Stimulated activated CD8-positive, alpha-beta memory T cell treated with anti-CD3 and anti-CD28 coated beads, Interleukin-7, amount 100 ng/mL, for 1 hour (primary cell): ENCODE measurements at places on chromosomes 7 and 10.

- no peak for DNase-seq
Measured at GRCh38 chr7:38728145-38728544, 97.0 kb upstream of the AMPH start.

DNA sequence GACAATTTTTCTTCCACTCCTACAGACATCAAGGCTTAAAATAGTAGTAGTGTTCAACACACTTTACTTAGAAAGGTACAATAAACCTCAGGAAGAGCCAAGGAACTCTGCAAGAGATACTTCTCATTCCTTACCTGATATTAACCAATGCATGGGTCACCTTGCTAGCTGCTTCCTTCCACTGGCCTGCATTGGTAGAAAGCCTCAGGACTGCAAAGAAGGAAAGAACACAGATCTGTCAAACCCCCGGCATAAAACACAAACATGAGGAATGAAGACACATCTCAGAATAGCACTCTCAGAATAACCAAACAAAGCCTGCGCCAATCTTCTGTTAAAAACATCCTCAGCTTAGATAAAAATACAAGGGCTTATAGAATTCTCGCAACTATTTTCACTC, 96.1 kb upstream of the KCNIP2 start:
- DNase-seq, result no peak

GRCh38 chr7:131883769-131884168, 327.3 kb upstream of the PODXL start:
- DNase-seq, result no peak

DNA sequence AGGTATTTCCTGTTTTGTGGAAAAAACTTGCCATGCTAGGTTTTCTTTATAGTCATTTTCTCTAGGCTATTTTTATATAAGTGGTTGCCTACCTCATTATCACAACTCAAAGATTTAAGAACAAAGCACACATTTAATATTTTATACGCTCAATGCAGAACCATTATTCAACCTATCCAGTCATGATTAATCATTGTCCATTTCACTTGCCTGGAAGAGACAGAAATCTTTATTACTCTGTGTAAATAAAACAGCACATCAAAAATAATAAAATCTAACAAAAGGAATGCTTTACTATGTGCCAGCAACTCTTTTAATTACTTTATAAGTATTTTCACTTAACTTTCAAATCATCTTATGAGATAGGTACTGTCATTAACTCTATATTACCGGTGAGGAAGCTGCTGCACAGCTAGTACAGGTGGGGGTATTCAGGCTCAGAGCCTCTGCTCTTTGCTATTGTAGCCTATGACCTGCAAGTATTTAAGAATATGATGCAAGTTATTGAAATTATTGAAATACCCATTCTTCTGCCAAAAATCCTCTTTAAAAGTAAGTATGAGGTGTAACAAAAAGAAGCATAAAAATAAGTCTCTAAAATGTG, 16.4 kb upstream of the TAS2R16 start:
- no peak for DNase-seq

GRCh38 chr10:9416331-9416730, 1361.8 kb downstream of the GATA3 start:
- no peak for DNase-seq

DNA sequence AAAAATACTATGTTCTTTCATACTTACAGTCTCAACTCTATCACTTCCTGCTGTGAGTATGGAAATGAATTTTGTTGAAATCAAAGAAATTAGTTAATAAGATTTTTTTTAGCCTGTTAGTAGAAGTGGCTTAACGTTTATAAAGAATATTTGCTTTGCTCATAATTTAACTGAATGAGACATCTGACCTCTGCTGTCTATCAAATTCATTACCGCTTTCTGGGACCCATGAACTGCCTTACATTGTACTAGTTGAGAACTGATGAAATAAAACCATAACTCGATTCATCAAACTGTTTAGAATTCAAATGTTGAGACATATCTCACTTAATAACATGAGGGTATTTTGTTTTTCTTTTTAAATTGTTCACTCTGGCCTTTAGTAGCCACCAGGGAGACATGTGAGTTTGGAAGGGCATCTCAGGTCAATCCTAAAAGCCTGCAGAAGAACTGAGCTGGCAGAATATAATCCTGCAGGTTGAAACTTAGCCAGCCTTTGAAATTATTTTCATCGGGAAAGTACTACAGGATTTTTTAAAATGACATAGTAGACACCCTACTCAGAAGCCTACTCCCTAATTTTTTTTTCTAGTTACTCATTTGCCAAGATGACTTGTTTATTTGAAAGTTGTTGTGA, 78.7 kb downstream of the KIAA1217 start:
- no peak for DNase-seq

GRCh38 chr10:93095225-93095624, 21.5 kb downstream of the CYP26A1 start:
- DNase-seq, result no peak

DNA sequence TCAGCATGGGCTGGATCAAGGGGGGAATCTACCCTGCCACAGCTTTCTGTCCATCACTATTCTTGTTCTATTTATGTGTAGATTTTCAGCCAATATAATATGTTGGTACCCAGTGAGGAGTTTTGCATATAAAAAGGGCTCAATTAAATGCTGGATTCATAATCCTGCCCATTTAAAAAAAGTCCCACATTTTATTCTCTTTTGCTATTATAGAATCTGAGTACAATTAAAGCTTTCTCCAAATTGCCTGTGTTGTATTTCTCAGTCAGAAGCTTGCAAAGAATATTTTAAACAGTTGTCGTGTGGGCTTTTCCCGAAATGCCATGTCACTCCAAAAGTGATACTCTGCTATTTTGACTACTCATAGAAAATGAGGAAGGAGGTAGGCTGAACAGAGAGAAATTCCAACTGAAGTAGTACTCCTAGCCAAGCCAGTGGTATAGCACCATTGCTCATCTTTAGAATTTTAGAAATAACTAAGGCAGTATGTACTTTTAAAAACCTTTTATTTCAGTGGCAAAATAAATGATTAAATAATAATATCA, 108.3 kb upstream of the HDAC9 start:
- DNase-seq, result no peak

GRCh38 chr10:131938681-131939080, 37.9 kb downstream of the PPP2R2D start:
- no peak for DNase-seq

GRCh38 chr7:79761876-79762429, 308.5 kb upstream of the MAGI2 start:
- no peak for DNase-seq

DNA sequence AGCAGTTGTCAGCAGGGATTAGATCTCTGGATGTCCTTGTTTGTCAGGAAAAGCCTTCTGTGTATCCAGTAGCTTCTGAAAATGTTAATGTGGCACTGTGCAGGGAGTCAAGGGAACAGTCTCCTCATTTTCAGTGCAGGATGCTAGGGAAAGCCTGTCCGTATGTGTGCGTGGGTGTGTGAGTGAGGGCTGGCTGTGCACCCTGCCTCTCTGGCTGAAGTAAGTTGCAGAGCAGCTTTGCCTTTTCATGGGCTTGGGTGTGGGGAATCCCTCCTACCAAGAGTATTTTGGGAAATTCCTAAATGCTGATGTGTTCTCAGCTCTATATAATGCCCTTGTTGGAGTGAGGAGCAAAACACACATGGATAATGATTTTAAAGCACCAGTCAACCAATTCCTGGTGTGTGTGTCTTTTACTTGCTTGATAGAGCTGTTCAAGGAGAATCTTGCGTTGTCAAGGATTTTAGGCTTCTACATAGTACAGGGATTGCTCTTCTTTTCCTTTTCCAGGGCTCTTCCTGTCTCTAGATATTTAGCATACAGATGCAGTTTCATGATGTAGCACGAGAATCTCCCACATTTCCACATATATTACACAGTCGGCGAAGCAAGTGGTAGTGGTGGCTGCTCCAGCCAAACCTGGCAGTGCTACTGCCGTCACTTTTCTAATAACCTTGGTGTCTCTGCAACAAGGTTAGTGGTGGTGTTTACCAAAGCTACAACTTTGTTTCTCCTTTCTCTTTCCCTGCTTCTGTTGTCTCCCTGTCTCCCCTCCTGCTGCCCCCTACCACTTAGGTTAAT, 92.8 kb downstream of the MCU start:
- no peak for DNase-seq

- no peak for DNase-seq
Measured at GRCh38 chr10:79098596-79099015, 29.8 kb downstream of the ZMIZ1 start.

DNA sequence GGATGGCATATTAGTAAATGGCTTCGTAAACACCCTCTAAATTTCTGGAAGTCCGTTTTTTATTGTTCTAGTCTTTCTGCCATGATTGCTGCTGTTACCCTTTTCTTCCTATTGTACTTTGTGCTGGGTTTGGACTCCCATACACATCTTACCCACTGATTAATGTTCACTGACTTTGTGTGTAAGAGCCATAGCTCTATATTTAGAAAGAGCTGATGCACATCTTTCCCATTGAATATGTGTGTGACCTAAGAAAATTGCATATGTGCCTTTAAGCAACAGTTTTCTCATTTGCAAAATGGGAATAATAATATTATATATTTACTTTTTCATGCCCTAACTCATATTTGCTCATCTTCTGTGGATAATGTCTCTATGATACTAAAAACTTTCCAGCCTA, 135.8 kb upstream of the DLX6 start:
- DNase-seq, result no peak

GRCh38 chr7:129786825-129787563, 165.8 kb downstream of the UBE2H start:
- DNase-seq, result no peak

- no peak for DNase-seq
Measured at GRCh38 chr7:49527182-49527581, 246.3 kb upstream of the VWC2 start.

- DNase-seq, result no peak
Measured at GRCh38 chr10:86440874-86441843, 74.6 kb upstream of the GRID1 start.

- no peak for DNase-seq
Measured at GRCh38 chr7:142954680-142955268, 7.4 kb downstream of the KEL start.

DNA sequence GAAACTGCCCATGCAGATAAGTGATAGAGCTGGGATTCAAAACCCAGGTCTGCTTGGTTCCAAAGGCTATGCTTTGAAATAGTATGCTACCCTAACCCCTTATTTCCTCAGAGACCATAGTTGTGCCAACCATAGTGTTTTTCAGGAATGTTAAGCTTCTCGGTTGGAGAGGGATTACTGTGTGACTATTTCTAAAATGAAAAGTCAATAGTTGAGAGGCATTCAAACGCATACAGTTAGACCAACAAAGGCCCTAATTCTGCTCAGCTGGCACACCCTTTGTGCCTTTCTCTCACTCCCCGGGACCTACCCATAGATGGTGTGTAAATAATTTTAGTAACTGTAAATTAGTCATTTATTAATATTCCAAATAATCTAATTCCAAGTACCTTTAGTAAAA, 64.6 kb upstream of the RNF148 start:
- DNase-seq, result no peak

DNA sequence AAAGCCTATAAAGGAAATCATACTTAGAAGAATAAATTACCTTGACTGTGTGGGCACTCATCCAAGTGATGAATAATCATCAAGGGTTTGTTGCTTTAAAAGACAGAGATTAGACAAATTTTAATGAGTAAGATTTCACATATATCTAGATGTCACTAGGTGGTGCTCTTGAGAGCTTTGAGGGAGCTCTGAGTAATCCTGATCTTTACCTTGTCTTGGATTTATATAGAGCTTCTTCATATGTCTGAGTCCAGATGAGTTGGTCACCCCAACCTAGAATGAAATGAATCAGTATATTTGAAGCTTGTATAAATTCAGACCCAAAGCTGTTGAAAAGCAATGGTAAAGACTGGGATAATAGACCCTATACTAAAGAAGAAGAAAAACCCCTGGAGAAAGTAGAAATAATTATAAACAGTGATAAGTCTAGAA, 3.7 kb downstream of the AGR2 start:
- DNase-seq, result no peak

DNA sequence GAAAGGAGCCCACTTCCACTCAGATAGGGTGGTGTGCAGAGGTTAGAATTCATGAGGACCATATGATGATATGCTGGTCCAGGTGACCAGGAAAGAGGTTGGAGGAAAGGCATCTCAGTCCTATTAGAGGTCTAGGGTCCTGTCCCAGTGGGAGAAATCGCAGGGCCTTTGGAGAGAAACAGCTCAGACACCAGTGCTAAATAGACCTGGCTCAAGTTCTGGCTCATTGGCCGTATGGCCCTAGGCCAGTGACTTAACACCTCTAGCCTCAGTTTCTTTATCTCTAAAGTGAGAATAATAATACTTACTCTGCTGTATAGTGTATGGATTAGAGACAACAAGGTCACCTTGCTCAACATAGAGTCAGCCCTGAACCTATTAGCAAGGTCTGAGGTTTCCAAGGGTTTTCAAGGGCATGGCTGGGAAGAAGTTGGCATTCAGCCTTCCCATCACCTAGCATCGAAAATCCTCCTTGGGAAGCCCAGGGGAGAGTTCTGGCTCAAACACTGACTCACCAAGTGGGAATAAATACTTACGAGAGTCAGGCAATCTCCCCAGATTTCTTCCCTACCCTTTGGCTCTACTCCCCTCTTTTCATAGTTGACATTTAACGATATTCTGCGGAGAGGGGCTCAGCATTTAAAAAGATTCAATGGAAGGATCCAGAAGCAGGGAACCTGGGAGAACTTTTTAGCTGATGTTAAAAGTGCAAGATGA, 473.1 kb upstream of the PODXL start:
- DNase-seq, result no peak

GRCh38 chr10:123796736-123797135, 94.9 kb downstream of the CPXM2 start:
- DNase-seq, result no peak

- no peak for DNase-seq
Measured at GRCh38 chr10:30540276-30540675, 89.3 kb downstream of the LYZL2 start.

- DNase-seq, result no peak
Measured at GRCh38 chr10:102497545-102497944, 5.0 kb downstream of the ACTR1A start.

DNA sequence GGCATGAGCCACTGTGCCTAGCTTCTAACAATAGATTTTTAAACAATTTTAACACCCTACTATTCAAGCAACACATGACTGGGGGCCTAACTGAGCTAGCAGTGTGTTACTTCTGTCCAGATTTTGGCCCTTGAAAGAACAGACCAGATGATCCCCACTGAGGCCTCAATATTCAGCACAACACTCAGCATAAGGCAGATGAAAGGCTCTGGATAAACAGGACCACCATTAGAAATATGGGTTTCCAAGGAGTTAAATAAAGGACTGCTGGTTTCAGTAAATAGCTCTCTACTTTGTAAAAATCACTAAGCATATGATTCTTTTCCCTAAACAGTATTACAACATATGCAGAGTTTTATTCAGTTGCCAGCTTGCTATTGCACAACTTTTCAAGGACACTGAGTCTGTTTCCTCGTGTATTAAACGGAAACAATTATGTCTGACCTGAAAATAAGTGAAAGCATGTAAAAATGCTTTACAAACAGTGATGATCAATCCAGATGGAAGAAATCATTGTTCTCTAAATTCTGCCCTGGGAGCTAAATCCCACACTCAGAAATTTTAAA, 23.8 kb upstream of the FZD1 start:
- no peak for DNase-seq
